C1 segment of cervical spinal cord (tissue), 14 donors: ENCODE measurements at places on chromosomes 2 and 18.

DNA sequence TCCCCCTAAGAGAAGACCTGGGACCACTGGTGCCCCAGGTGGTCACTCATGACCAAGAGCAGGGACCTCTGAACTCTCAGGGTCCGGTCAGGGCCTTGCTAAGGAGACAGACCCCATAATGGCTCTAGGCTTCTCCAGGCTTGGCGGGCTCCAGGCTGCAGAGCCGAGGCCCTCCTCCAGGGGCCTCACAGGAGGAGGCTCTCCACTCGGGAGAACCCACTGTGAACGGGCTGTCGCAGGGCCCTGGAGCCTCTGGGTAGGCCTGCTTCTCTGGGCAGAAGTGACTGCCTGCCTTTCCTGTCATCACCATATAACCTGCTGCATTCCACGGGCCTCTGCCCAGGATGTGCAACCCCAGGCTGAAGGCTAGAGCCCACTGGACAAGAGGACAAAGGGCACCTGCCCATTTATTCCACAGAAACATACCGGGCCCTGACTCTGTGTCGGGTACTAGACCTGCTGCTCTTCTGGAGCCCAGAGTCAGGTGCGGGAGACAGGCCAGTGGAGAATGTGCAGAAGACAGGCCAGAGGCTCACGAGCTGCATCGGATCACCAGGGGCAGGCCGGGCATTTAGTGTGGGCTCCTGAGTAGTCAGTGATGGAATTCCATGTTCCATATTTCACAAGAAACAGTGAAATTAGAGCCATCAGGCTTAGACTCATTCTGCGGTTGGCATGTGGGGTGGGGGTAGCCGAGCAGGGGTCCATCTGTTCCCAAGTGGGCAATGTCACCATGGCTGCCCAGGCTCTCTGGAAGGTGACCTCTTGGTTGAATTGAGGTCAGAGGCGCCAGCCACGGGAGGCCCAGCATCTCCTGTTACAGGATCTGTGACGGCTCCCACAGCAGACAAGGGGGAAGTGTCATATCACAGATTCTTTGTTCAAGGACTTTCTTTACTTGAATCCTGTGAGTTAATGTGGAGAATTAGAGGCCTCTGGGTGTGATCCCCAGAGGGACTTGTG lies 220.8 kb downstream of the SH3RF3 start:
- DNase-seq = no peak

DNA sequence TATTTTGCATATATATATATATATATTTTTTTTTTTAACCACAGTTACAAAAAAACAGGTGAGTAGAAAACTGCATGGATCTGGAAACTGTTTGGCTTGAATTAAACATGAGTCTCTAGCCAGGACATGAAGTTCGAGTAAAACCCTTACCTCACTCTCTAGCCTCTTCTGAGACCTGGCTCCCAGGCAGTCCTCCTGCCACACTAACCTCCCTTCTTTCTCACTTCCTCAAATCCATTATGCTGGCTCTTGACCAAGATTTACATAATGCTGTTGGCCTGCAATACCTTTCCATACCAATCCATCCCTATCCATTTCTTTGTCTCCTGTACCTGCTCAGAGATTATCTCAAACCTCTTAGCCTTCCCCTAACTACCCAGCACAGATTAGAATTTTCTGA lies 34.0 kb downstream of the PIGN start:
- no peak for DNase-seq

DNA sequence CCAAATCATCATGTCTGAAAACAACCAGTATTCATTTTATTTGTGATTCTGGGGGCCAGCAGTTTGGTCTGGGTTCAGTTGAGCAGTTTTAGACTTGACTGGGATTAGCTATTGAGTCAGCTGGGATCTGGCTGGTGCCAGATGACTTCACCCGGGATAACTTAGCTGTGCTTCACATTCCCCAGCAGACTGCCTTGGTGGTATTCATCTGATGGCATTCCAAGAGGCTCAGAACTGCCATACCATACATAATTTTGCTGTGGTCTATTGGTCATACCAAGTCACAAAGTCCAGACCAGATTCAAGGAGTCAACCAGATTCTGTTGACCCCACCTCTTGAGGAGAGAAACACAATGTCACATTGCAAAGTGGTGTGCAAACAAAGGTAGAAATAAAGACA lies 7.8 kb upstream of the FSHR start:
- no peak for DNase-seq

- no peak for DNase-seq
Measured at GRCh38 chr2:204279819-204280218, 265.5 kb upstream of the PARD3B start.

GRCh38 chr2:159035790-159036411 lies 67.5 kb downstream of the TANC1 start:
- no peak for DNase-seq

DNA sequence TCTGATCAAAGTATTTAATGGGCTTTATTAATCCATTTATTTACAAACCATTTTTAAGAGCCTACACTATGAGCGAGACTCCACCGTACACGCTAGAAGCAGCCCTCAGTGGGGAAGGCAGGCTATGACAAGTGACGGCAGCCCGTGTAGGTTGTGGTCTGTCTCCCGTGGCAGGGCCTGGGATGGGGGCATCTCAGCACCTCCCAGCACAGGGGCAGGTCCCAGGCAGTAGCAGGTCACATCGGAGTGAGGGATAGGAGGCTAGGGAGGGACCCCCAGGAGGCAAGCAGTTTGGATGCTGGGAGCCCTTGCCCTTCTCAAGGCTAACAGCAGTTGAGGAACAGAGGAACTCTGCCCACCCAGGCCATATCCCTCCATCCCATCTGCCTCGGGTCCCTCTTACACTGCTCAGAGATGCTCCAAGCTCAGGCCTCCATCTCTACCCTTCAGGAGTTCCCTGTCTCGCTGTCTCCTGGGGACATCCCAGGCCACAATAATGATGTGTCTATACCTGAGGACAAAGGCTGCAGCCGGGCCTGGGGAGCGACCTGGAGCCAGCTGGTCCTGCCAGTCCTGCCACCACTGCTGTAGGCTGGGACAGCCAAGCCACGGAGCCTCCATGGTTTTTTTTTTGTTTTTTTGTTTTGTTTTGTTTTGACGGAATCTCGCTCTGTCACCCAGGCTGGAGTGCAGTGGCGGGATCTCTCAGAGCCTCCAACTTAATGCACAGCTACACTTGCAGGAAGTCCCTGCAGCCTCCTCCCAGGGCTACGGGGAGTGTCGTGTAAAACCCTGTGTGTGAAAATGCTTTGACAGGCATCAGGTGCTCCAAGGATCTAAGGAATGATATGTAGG lies 92.0 kb downstream of the NDUFA10 start:
- DNase-seq = no peak

DNA sequence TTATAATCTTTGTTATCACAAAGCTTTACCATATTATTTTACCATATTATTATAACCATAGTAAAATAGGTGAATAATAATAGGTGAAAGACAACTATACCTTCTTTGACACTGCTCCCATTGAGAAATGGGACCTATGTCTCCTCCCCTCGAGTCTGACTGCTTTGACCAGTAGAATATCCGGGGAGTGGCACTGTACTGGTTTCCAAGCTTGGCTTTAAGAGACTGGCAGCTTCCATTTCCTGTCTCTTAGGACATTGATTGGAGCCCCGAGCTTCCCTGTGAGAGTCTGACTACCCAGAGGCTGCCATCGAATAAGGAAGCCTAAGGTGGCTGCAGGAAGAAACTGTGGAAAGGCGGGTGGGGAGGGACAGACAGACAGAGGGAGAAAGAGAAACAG lies 40.1 kb upstream of the PLEKHM3 start:
- DNase-seq = no peak

GRCh38 chr2:226838722-226839121 lies 2.9 kb downstream of the RHBDD1 start:
- no peak for DNase-seq

DNA sequence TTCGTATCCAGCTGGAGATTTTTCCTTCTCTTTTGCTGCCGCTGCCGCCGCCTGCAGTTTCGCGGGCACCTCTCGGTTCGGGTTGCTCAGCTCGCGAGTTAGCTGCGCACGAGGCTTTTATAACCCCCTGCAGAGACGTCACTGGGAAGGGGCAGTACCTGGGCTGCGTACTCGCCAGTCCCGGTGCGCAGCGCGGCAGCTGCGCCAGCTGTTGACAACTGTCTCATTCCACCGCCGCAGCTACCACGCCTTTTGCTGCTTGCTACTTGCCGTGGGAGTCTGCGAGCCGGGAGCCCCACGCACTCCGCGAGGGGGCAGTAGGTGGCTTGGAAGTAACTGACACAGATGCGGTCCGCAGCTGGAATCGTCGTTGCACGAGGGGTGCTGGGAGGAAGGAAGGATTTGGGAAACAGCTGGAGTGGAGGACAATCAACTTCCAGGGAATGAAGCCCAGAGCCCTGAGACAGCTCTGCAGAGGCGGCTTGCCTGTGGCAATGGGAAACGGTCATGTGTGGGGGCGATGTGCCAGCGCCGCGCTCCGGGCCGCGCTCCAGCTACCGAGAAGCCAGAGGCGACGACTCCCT lies at the start of gene TACR1:
Gene TACR1, minus strand, starts transcription at position 93 of the 584 bp plus-strand sequence. CDS start 586 bp downstream, outside the sequence.
- DNase-seq = no peak

- DNase-seq = peak; percentile 49
Measured at GRCh38 chr2:234412726-234413125, 84.2 kb downstream of the ARL4C start.

- no peak for DNase-seq
Measured at GRCh38 chr2:149160195-149160594, 121.7 kb downstream of the LYPD6B start.

GRCh38 chr18:9722691-9723090 lies 14.6 kb downstream of the RAB31 start:
- no peak for DNase-seq
